ENCODE measurements at places on chromosomes 13 and 19.

DNA sequence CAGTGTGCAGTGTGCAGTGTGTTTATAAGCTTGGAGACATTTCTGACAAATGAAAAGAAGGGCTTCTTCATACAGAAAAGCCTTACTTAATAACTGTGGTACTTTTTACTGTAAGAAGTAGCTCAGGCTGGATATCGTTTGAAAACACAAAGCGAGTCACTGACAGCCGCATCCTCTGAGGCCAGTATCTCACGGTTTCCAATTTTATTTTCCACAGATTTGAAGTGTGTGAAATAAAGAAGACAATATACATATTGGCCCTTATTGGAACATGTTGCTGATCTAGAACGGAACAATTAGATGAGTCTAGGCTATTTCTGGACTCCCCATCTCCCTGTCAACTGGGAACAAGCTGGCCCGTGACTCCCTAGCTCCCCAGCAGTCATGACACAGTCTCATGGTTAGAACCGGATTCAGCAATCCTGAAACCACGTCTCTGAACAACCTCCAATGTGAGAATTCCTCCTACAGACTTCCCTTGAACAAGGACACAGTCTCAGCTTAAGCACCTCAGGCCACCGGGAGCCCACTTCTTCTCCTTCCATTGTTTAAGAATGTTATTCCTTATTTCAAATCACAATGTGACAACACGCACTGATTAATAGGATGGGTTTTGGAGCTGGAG, 484.5 kb downstream of the COG6 start:
- no peak for DNase-seq

GRCh38 chr19:3701200-3701599, 932 bp upstream of the PIP5K1C start:
- DNase-seq: no peak

DNA sequence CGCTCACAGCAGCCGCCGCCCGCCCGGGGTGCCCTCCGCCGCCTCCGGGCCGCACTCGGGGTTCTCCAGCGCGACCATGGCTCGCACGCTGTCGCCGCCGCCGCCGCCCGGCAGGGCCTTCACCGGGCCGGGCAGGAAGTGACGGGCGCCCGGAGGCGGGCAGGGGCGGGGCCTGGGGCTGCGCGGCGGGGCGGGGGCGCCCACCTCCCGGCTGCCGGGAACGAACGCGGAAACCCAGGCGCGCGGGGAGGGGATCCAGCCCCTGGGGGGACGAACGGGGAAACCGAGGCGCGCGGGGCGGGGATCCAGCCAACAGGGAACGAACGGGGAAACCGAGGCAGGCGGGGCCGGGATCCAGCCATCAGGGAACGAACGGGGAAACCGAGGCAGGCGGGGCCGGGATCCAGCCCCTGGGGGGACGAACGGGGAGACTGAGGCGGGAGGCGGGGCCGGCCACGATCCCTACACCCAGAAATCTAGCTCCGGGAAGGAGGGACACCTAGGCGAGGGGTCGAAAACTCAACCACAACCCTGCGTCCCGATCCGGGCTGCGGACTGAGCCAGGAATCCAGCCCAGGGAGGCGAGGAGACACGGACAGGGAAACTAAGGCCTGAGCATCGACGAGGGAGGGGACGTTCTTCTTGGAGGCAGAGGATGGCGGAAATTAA, at the start of gene R3HDM4:
R3HDM4 (minus strand) TSS at position 140 of the 669 bp plus-strand sequence; CDS start at position 78, 62 bp downstream.
- DNase-seq: no peak

GRCh38 chr19:41545547-41545946, 30.4 kb upstream of the CEACAM21 start:
- DNase-seq: no peak

GRCh38 chr13:107421028-107421427, 794.3 kb downstream of the LIG4 start:
- DNase-seq: no peak

GRCh38 chr13:19239114-19239860, 57.7 kb upstream of the TUBA3C start:
- DNase-seq: no peak

DNA sequence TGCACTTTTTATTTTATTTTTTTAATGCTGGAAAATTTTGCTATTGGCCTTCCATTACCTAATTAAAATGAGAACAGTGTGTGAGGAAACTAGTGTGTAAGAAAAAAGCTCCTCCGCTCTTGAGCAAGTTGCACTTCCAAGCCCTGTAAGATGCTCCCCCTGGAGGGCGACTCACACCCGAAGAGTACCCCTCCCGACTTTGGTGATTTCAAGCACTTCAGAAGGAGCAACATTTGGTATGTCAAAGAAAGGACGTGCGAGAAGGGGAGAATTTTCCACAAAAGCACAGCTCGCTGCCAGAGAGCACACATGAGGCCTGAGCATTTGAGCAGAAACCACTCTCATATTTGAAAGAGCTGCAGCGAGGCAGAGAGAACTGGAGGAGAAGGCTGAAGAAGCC, 504.4 kb downstream of the FGF9 start:
- no peak for DNase-seq

DNA sequence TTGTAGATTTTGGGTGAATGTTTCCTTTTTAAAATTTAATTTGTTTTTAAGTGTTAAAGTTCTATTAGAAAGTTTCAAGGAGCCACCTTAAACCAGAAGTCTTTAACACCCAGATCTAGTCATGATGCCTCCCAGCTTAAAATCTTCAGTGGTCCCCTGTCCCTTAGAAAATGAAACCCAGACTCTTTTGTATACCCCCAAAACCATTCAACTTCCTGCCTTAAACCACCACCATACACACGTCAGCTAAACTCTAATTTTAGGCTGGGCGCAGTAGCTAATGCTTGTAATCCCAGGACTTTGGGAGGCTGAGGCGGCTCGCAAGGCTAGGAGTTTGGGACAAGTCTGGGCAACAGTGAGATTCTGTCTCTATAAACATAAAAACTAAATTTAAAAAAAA, 37.9 kb downstream of the N4BP2L1 start:
- no peak for DNase-seq
